ENCODE measurements at places on chromosomes 1 and 21.

DNA sequence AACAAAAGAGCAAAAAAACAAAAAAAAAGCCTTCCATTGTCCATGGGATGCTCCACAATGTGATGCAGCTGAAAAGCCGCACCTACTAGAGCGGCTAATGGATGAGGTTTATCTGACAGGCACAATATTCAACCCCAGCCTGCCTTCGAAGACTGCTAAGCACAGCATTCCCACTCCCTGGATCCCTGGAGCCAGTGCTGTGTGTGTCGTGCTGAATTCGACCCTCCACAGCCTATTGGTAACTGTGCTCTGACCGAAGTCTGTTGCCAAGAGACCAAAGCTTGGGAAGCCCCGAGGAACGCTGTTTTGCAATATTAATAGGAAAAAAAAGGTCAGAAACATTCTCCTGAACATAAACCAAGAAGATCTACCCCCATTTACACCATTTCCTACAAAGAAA is 57.2 kb upstream of the PUM1 start:
- DNase-seq = no peak

- DNase-seq = no peak
These were observed 176.7 kb downstream of the TTLL7 start for GRCh38 chr1:83822208-83822607.

DNA sequence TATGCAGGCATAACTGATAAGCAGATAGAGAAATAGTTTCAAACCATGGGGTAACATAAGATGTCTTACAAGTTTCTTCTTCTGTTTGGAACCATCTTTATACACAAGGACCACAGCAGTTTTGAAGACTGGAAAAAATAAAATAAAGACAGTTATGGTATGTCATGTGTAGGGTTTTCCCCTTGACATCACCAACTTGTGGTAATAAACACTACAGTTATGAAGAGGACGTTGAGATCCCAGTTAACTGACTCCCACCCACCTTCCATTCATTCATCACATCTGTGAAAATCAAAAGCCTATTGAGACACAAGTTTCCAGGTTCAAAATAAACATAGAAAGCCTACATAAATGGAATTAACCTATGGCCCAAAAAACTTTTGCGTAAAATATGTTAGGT is 92.5 kb upstream of the KRTAP19-8 start:
- no peak for DNase-seq

DNA sequence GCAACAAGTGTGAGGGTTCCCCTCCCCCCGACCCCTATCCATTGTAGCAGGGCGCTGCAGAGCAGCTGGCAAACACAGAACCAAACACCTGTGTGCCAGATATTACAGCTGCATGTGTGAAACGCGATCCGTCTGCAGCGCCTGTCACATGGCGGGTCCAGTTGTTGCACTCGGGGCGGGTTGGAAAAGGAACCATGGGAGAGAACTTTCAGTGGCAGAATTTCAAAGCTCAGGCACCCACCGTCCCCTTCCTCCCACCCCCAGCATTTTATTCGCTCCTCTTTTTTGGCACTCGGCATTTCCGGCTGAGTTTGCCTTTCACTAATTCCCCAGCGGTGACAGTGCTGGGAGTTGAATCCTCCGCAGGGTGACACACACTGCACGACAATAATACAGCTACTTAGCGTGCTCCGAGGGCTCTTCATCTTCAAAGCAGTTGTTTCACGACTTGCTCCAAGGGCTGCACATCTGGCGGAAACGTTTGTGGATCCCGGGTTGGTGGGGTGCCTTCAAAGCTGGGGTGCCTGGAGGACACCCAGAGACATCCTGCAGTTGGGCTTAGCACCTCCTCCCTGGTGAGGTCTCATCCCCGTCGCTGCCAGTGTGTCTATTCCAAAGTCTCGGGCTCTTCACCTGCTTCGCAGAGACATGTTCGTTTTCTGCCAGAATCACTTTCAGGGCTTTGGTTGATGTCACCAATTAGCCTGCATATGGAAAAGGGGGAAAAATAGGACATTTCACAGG is 180.7 kb downstream of the ZBTB18 start:
- no peak for DNase-seq

DNA sequence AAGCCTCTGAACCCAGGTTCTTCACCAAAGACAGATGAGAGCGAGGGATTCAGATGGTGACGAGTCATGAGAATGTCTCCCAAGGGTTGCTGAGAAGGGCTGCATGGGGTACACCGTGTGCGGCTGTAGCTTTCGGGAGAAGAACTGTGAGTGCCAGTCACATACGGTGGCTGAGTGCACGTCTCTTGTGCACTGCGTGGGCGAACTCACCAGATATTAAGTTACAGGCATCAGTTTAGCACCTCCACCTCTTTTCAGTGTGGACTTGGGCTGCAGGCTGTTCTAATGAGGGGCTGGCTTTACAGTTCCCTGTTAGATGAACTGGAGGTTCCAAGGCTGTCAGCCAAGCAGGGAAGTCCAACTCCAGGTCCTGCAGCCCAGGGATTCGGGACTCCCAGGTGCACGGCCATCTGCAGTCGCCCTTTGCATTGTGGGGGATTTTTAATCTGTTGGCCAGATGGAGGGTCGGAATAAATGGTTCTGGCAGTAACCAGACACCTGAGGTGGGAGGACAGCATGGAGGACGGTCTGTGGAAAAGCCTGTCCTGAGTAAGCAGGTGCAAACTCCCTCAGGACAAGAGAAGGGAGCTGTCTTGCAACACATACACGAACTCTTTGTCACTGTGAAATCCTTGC is 26.5 kb upstream of the AVPR1B start:
- no peak for DNase-seq

GRCh38 chr1:231385416-231385748 is 36.7 kb downstream of the EGLN1 start:
- DNase-seq = no peak

DNA sequence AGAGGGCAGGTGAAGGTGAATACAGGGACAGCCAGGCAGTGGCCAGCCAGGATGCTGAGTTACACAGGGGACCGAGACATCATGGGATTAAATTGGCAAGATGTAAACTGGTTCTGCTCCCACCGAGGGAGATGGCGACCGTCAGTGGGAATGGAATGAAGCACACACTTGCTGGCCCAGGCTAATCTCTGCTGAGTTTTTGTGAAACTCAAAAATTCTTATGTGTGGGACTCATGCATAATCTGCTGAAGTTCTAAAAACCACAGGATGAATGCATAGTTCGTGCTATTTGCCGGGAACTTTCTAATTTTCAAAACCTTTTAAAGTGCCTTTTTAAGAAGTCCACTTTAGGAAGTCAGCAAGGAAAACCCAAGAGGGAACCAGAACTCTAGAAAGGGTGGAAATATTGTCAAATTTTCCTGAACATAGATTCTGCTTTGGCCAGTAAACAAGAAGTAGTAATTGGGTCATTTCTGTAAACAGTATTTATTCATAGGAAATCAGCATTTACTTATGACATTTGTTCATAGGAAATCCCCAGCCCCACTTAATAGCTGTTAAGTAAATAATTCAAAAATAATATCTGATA is 85.4 kb upstream of the ROR1 start:
- DNase-seq = no peak

DNA sequence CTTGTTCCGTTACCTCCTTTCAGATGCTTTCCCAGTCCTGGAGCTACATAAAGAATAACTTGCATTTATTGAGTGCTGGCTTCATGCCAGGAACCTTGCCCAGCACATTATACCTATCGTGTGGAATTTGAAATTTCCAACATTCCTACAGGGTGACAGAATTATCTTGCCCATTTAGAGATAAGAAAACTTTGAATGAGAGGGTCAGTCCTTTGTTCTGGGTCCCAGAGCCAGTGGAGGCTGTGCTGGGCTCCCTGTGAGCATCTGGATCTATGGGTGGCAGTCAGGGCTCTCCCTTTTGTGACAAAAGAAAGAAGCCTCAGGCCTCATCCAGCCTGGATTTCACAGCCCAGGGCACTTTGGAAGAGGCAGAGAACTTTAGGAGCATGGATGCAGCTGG is 3.2 kb downstream of the GSTM4 start:
- no peak for DNase-seq

GRCh38 chr1:12230549-12231275 is 882 bp downstream of the VPS13D start:
- no peak for DNase-seq

GRCh38 chr1:212688341-212689047 is 11.1 kb downstream of the BATF3 start:
- DNase-seq = no peak

DNA sequence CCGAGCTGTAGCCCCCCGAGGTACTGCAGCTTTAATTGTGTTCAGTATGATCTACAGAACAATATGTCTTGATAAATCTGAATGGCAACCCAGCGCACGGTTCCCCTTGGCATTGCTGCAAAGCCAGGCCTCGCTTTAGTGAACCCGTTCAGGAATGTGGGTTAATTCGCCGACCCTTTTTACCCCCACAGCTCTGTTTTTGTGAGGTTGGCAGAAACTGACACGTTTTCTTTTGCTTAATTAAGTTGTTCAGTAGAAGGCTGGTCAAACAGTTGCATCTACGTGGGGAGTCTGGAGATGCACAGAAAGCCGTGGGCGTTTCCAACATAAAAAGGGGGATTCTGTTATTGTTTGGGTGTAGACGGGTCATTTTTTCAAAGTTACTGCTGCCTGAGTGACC is 43.2 kb downstream of the OLIG1 start:
- DNase-seq = peak; percentile 76

DNA sequence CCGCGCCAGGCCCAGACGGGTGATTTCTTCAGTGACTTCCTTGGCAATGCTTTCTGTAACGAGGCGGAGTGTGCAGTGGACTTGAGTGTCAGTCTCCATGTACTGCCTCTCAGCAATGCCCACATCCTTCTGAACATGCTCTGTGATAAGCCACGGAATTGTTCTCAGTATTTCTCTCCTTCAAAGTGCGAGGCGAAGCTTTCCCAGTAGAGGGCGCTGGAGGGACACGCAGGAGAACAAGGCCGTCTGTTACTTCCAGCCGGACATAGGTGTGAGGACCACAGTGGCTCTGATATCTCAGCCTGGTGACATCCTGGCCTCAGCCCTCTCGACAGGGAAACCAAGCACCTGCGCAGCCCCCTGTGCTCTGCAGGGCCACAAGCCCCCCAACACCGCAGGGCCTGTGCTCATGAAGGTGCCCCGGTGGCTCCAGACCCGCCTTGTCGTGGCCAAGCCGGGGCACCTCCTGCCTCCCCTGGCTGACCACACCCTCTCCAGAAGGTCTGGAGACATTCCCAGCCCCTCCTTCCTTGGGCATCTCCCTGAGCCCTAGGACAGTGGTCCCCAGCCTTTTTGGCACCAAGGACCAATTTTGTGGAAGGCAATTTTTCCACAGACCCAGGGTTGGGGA is 46.1 kb upstream of the BACE2 start:
- DNase-seq = peak; percentile 78

- DNase-seq = no peak
These were observed at the start of gene S100A10 for GRCh38 chr1:151993734-151994496. Gene S100A10 (minus strand): TSS chr1:151993859. CDS start chr1:151986230, 7,629 bp downstream.

- DNase-seq = no peak
These were observed 9.9 kb upstream of the TARS2 start for GRCh38 chr1:150477320-150477719.

DNA sequence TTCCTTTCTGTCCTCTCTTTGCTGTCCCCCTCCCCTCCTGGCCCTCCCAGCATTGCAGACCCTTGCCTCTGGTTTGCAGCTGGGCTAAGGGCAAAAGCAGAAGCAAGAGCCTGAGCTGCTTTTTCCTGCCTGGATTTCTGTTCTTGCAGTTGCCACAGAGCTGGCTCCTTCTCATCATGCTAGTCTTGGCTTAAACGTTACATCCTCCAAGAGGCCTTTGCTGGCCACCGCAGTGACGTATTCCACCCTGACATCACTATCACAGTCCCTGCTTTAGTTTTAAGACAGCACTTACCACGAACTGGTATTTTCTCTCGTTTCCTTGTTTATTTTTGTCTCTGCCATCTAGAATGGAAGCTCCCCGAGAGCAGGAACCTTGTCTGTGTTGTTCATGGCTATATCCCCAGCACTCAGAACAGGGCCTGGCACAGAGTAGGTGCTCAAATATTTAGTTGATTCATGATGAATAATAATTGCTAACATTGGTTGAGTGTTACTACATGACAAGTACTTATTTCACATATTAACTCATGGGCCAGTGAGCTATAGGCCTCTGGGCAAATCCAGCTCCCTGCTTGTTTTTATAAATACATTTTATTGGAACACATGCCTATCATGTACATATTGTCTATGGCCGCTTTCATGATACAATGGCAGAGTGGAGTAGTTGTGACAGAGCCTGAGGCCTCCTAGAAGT is 13.2 kb upstream of the CSF1 start:
- no peak for DNase-seq

DNA sequence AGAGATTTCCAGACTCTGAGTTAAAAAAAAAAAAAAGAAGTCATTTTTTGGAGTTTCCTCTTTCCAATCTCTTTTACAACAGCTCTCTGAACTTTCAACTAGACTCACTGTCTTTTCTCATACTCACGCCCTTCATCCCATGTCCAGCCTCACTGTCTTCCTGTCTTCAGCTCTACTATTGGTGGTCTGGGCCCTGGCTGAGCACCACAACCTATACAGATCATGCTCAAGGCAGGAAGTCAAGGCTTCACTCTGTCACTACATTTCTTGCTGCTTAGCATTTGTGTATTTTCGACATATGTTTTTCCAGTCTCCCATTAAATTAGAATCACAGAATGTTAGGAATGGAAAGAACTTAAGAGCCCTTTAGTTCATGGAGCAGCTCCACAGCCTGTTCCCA is 106.4 kb upstream of the PPP2R5A start:
- DNase-seq = no peak

DNA sequence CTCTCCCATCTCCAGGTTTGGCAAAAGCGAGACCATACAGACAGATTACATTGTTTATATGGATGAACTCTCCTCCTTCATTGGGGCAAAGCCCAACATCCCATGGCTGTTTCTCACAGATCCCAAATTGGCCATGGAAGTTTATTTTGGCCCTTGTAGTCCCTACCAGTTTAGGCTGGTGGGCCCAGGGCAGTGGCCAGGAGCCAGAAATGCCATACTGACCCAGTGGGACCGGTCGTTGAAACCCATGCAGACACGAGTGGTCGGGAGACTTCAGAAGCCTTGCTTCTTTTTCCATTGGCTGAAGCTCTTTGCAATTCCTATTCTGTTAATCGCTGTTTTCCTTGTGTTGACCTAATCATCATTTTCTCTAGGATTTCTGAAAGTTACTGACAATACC is 26.4 kb downstream of the FMO3 start:
- DNase-seq = no peak

DNA sequence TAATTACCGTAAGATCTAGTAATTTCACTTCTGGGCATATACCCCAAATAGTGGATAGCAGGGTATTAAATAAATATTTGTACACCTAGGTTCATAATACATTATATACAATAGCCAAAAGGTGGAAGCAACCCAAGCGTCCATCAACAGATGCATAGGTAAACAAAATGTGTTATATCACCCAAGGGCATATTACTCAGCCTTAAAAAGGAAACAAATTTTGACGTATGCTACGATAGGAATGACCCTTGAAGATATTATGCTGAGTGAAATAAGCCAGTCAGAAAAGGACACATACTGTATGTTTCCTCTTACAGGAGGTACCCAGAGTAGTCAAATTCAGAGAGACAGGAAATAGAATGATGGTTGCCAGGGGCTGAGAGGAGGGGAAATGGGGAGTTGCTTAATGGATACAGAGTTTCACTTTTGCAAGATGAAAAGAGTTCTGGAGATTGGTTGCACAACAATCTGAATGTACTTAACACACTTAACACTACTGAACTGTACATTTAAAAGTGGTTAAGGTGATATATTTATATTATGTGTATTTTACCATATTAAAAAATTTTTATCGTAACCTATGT is 36.6 kb upstream of the KCTD3 start:
- DNase-seq = no peak

GRCh38 chr1:162899422-162900146 is 38.6 kb upstream of the CCDC190 start:
- no peak for DNase-seq

- DNase-seq = no peak
These were observed 179.6 kb upstream of the CAMK1G start for GRCh38 chr1:209403921-209404320.

Data from neuronal stem cell (in vitro differentiated cells).